ENCODE measurements at places on chromosomes 4 and X. TPM values are rescaled to one million over a fixed set of nuclear protein-coding genes. Genes with fewer than 3 reads are reported as not detected.

- H3K27me3 ChIP-seq = no peaks in the 10 kb centered on the region
- no peak overlapping the region for H3K4me3 ChIP-seq
- DNase-seq = no peak
These were observed 174.5 kb downstream of the SMIM20 start for GRCh38 chr4:26088433-26088928.

DNA sequence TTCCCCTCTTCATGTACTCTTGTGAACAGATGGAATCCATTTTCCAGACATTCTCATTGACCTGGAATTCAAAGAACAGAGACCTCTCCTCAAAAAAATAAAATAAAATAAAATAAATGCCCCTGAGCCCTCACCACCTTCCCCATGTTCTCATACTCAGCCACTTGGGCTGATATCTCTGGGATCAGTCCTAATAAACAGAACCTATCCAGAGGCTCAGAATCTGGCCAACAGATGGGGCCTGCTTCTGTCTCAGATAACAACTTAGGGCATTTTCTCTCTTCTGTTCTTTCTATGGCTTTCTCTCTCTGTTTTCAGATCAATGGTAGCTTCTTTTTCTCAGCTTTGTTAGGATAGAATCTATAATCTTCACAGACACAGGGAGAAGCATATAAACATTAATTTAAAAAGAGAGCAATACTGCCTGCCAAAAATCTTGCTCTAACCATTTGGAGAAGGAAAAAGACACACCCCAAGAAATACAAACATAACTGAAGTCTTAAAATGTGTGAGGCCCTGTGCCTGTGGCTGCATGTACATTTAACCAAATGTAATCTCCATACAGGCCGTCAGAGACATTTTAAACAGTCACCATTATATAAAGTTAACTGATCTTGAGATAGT is 907.1 kb downstream of the FAT4 start:
- no peaks in the 10 kb centered on the region for H3K4me1 ChIP-seq
- DNase-seq = no peak
- H3K27ac ChIP-seq = no peak overlapping the region

DNA sequence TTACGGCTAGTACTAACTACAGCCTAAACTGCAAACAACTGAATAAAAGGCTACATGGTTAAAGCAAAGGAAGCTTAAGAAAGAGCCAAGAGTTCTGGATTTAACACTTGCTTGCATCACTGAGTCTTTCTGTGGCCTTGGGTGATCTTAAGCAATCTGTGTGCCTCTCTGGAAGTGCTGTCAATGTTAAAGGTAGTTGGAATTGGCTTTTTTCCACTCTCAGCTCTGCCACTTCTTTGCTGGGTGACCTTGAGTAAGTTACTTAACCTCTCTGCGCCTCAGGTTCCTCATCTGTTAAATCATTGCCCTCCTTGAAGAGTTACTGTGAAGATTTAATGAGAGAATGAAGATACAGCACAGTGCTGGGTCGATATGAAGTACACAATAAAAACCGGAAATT is 15.7 kb downstream of the SLC2A9 start:
- peaks cover 9% of the 10 kb centered on the region for H3K36me3 ChIP-seq
- H3K4me1 ChIP-seq = peaks cover 29% of the 10 kb centered on the region
- H3K4me3 ChIP-seq = no peak overlapping the region
- no peak for DNase-seq
- H3K27ac ChIP-seq = peak overlapping the region; percentile 75

GRCh38 chr4:39699687-39700409 is 1.9 kb downstream of the UBE2K start:
- H3K4me1 ChIP-seq = peaks cover 57% of the 10 kb centered on the region
- no peak for DNase-seq
- H3K4me3 ChIP-seq = peak overlapping the region; percentile 92
- H3K27ac ChIP-seq = peak overlapping the region; percentile 97

- no peaks in the 10 kb centered on the region for H3K27me3 ChIP-seq
- H3K36me3 ChIP-seq = no peaks in the 10 kb centered on the region
- no peak overlapping the region for H3K4me3 ChIP-seq
- H3K4me1 ChIP-seq = no peaks in the 10 kb centered on the region
These were observed 16.0 kb upstream of the FGF16 start for GRCh38 chrX:77431227-77431626.

- no peak overlapping the region for H3K4me3 ChIP-seq
- DNase-seq = no peak
- no peaks in the 10 kb centered on the region for H3K36me3 ChIP-seq
- no peaks in the 10 kb centered on the region for H3K4me1 ChIP-seq
- H3K27me3 ChIP-seq = no peaks in the 10 kb centered on the region
These were observed 12.9 kb upstream of the BMPR1B start for GRCh38 chr4:94744850-94745249.

GRCh38 chr4:3521621-3522325 is 10.4 kb downstream of the LRPAP1 start:
- no peaks in the 10 kb centered on the region for H3K27me3 ChIP-seq
- H3K4me1 ChIP-seq = no peaks in the 10 kb centered on the region
- peaks cover 97% of the 10 kb centered on the region for H3K36me3 ChIP-seq
- H3K4me3 ChIP-seq = no peak overlapping the region
- peak; percentile 44 for DNase-seq

- H3K27ac ChIP-seq = no peak overlapping the region
- no peaks in the 10 kb centered on the region for H3K27me3 ChIP-seq
- no peak for DNase-seq
- H3K4me1 ChIP-seq = no peaks in the 10 kb centered on the region
- no peaks in the 10 kb centered on the region for H3K36me3 ChIP-seq
These were observed 1712.5 kb downstream of the C4orf33 start for GRCh38 chr4:130808492-130808891.

- H3K27me3 ChIP-seq = no peaks in the 10 kb centered on the region
- no peak overlapping the region for H3K4me3 ChIP-seq
- DNase-seq = no peak
- no peaks in the 10 kb centered on the region for H3K4me1 ChIP-seq
These were observed 159.4 kb upstream of the TENM3 start for GRCh38 chr4:182083671-182084410.

GRCh38 chr4:60737858-60738257 is 462.3 kb upstream of the ADGRL3 start:
- H3K27ac ChIP-seq = no peak overlapping the region
- H3K36me3 ChIP-seq = no peaks in the 10 kb centered on the region
- no peak for DNase-seq

- H3K4me1 ChIP-seq = no peaks in the 10 kb centered on the region
- H3K27me3 ChIP-seq = no peaks in the 10 kb centered on the region
- H3K27ac ChIP-seq = peak overlapping the region; percentile 59
These were observed 119.4 kb upstream of the SORBS2 start for GRCh38 chr4:185931375-185931774.

DNA sequence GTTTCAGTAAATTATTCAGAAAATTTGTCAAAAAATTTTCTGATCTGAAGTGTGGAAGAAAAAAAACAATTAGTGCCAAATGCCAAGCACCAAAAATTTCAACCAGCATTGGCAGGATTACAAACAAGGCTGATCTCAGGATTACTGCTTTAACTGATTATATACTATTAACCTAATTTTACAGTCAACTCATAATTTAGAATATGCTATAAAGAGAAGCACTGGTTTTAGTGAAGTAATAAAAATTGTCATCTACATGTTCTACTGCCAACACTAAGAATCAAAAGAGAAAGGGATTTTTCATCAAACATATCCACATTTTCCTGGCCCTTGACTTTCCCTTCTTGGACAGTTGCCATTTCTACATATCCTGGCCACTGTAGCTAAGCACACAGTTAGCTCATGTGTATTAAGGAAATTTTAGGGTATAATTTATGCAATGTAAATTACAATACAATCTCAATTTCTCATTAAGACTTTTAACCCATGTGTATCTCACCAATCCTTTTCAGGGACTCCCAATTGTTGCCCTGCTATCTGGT is 33.8 kb downstream of the THOC2 start:
- no peak overlapping the region for H3K27ac ChIP-seq
- no peaks in the 10 kb centered on the region for H3K27me3 ChIP-seq
- no peak overlapping the region for H3K4me3 ChIP-seq
- H3K4me1 ChIP-seq = no peaks in the 10 kb centered on the region
- no peak for DNase-seq
- H3K36me3 ChIP-seq = no peaks in the 10 kb centered on the region

DNA sequence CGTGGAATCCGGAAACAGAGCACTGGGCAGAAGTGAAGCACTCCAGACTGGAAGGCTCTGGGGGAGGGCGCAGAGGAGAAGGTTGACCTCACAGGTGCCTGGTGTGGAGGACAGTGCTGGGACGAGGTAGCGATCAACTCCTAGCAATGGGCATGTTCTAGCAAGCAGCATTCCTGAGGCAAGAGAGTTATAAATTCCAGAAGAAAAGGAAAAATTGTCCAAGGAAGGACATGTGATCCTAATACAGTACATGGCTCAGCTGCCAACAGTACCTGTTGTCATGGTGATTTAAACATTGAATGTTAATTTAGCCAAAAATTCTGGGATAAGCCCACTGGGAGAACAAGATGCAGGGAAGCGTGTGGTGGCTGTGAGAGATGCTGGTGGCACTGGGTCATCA is 8.2 kb downstream of the ARHGAP4 start:
- peaks cover 17% of the 10 kb centered on the region for H3K4me1 ChIP-seq
- no peak overlapping the region for H3K27ac ChIP-seq
- peaks cover 91% of the 10 kb centered on the region for H3K36me3 ChIP-seq

- H3K4me1 ChIP-seq = peaks cover 13% of the 10 kb centered on the region
- H3K36me3 ChIP-seq = no peaks in the 10 kb centered on the region
- peak overlapping the region; percentile 98 for H3K27ac ChIP-seq
- peak overlapping the region; percentile 92 for H3K4me3 ChIP-seq
- H3K27me3 ChIP-seq = no peaks in the 10 kb centered on the region
These were observed 787 bp upstream of the TET2 start for GRCh38 chr4:105145903-105146275.

- H3K4me1 ChIP-seq = no peaks in the 10 kb centered on the region
- no peak overlapping the region for H3K4me3 ChIP-seq
- H3K27ac ChIP-seq = no peak overlapping the region
- DNase-seq = no peak
- no peaks in the 10 kb centered on the region for H3K36me3 ChIP-seq
These were observed 69.8 kb downstream of the MTNR1A start for GRCh38 chr4:186485561-186486062.

- no peaks in the 10 kb centered on the region for H3K4me1 ChIP-seq
- no peaks in the 10 kb centered on the region for H3K36me3 ChIP-seq
- peak overlapping the region; percentile 23 for H3K4me3 ChIP-seq
These were observed 631 bp downstream of the TMEM47 start for GRCh38 chrX:34656467-34656841.

The AFM gene
- polyA plus RNA-seq = not detected

The FAM3A gene
- polyA plus RNA-seq = 35.2 TPM

The TLR3 gene
- polyA plus RNA-seq = 0.77 TPM

The P2RY4 gene
- 0.06 TPM for polyA plus RNA-seq

The ARHGEF6 gene
- 13.1 TPM for polyA plus RNA-seq

The SCD5 gene
- 2.5 TPM for polyA plus RNA-seq

All from spleen (tissue), 13 donors.